ENCODE measurements at places on chromosomes 7 and 10.

GRCh38 chr7:75739796-75740672 is 1.3 kb upstream of the HIP1 start:
- DNase-seq: no peak

GRCh38 chr7:132498319-132498718 is 78.0 kb downstream of the PLXNA4 start:
- DNase-seq: no peak

DNA sequence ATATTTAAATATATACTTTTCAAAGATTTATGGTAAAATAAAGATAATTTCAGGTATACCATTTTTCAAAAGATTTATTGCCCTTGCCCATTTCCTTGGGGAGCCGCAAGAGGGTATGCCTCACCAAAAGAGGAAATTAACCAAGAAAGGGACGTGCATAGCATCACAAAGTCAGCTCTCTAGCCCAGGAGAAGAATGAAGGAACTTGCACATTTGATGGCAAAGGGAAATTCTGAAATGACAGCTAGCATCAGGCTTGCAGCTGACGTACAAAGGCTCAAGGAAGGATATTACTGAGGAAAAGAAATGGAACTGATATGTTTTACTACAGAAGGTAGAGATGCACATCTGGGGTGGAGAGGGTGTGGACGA is 93.6 kb upstream of the RSU1 start:
- DNase-seq: peak; percentile 93

GRCh38 chr10:4740471-4740870 is 85.5 kb upstream of the AKR1E2 start:
- DNase-seq: no peak

- no peak for DNase-seq
These were observed 11.7 kb downstream of the SLC39A12 start for GRCh38 chr10:17963431-17963830.

- DNase-seq: no peak
These were observed 5.8 kb downstream of the ELFN1 start for GRCh38 chr7:1675673-1676549.
